ENCODE measurements at places on chromosomes 5 and 9.
A peak's percentile ranks its signal among the peaks of the same experiment; 100 is the strongest.

DNA sequence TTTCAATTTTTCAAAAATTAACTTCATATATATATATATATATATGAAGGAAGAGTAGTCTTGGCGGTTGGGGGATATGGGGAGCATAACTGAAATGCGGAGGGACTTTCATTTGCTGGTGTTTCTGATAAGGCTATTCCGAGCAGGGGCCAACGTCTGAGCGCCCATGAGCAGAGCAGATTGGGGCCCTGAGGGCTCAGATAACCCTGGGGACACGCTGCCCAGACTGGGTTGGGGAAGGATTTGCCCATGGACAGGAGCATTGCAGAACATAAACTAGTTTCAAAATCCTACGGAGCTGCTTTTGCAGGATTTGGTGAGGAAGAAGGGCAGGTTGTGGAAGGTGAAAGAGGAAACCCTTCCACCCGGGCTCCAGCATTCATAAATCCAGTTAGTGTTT lies 240.2 kb downstream of the IRX1 start:
- no peak for DNase-seq

DNA sequence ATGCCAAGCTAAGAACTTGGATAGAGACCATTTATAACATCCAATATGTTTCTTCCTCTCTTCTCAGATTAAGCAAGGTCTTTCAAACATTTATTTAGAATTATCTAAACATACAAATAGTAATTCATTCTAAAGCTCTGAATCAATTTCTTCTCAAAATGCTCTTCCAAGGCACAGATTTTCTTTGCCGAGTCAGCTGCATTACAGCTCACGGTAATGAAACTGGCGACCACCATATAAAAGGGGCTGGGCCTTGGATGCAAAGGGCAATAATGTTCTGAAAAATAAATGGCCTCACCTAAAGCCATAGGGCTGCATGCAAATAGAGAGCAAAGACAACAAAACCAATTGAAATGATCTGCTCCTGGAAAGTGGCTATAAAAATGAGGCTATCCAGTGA lies 63.8 kb downstream of the MED27 start:
- no peak for DNase-seq

DNA sequence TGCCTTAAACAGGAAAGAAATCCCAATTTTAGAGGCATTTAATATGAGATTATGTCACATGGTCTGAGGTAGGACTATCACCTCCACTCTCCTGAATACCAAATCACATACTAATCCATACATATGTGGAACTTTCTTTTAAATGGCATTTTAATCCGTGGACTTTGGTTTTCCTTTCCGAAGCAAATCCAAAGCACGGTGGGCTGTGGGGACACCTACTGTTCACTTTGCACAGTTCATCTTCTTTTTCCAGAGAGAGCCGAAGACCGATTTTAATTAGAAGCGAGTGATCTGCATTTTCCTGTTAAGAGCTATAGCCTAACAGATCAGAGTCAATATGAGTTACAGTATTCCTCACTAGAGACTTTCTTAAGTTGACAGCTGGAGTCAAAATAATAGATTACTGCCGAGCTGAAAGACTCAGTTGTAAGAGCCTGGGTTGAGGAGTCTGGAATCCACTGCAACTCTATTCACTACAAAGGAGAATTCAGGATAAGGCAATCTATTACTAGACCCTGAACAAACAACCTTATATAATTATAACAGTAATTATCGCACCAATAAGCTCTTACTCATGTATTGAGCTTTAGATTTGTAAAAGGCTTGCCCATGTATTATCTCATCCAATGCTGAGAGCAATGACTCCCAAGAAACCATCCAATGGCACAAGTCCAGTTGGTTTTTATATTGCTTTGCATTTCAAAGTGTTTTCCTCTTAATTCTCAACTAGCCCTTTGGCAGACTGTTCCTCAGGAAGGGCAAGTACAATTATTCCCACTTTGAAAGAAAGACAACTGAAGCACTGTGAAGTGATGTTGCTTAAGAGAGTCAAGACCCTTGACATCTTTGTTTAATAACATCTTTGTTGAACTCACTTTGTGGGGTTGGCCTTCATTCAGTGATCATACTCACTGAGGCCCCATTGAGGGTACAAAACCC lies 144.7 kb downstream of the TRPM6 start:
- peak; percentile 38 for DNase-seq

DNA sequence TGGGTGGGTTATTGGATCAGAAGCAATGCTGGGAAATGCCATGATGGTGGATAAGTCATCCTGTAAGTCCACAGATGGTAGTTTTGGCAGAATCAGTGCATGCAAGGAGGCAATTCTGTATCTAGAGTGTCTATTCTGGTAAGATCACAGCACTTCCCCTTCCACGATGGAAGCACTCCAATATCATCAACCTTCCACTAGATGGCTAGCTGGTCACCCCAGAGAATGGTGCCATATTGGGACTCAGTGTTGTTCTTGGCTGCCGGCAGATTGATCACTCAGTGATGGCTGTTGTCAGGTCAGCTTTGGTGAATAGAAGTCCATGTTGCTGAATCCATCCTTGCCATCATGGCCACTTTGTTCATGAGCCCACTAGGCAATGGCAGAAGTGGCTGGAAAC lies 553.5 kb downstream of the CSNK1G3 start:
- DNase-seq = no peak

DNA sequence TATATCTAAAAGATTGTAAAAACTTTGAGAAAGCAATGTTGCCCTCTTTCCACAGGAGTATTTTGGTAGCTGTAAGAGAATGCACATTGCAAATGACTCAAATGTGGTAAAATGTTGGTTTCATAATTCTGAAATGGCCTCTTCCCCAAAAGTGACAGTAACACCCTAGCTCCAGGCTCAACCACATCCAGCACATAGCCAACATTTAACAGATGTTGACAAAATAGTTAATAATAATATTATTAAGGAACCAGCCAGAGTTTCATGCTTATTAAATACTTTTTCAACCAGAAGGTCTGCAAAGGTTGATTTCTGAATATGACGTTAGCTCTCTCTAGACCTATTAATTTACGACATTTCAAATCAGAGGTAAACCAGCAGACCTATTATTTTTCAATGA lies 1.3 kb downstream of the ANXA1 start:
- no peak for DNase-seq
